Testis (tissue), 5 donors: ENCODE measurements at places on chromosomes 12 and 14. TPM values are rescaled to one million over a fixed set of nuclear protein-coding genes. Genes with fewer than 3 reads are reported as not detected.

GRCh38 chr14:34181338-34181737 is 230.5 kb upstream of the EGLN3 start:
- H3K27me3 ChIP-seq, result no peaks in the 10 kb centered on the region
- DNase-seq, result no peak
- no peaks in the 10 kb centered on the region for H3K4me1 ChIP-seq
- no peak overlapping the region for H3K27ac ChIP-seq

- no peaks in the 10 kb centered on the region for H3K4me1 ChIP-seq
- no peak overlapping the region for H3K27ac ChIP-seq
- no peak overlapping the region for H3K4me3 ChIP-seq
- H3K36me3 ChIP-seq, result no peaks in the 10 kb centered on the region
- DNase-seq, result no peak
Observed at GRCh38 chr12:77025782-77026314, 39.5 kb downstream of the E2F7 start.

DNA sequence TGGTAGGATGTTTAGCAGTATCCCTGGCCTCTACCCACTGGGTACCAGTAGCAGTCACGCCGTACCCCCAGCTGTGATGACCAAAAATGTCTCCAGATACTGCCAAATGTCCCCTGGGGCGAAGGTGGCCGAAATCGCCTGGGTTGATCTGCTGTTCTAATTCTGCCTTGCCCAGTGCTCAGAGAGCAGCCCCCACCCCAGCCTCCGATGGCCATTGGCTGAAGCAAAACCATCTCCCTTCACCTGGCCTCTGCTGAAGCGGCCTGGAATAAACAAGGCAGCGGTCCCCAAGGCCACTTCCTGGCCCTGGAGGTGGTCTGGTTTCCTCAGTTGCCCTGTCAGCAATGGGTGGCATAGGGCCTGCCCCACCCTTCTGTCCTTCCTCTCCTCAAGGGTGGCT is 298.4 kb downstream of the CACNA1C start:
- no peaks in the 10 kb centered on the region for H3K27me3 ChIP-seq
- H3K27ac ChIP-seq, result no peak overlapping the region
- no peak overlapping the region for H3K4me3 ChIP-seq
- no peaks in the 10 kb centered on the region for H3K4me1 ChIP-seq
- no peak for DNase-seq
- H3K36me3 ChIP-seq, result no peaks in the 10 kb centered on the region

GRCh38 chr14:39469094-39469710 is 37.0 kb upstream of the FBXO33 start:
- H3K27ac ChIP-seq, result no peak overlapping the region
- H3K27me3 ChIP-seq, result no peaks in the 10 kb centered on the region
- H3K4me1 ChIP-seq, result no peaks in the 10 kb centered on the region
- no peak overlapping the region for H3K4me3 ChIP-seq
- H3K36me3 ChIP-seq, result no peaks in the 10 kb centered on the region
- DNase-seq, result peak; percentile 21

- H3K4me1 ChIP-seq, result peaks cover 19% of the 10 kb centered on the region
- no peak for DNase-seq
- no peak overlapping the region for H3K4me3 ChIP-seq
- H3K27ac ChIP-seq, result no peak overlapping the region
- no peaks in the 10 kb centered on the region for H3K27me3 ChIP-seq
Observed at GRCh38 chr12:27967551-27968054, 4.9 kb downstream of the PTHLH start.

Gene KLC1
- total RNA-seq, result 379 TPM

- H3K27ac ChIP-seq, result no peak overlapping the region
- no peaks in the 10 kb centered on the region for H3K27me3 ChIP-seq
- no peaks in the 10 kb centered on the region for H3K4me1 ChIP-seq
Observed at GRCh38 chr12:31867292-31867691, 91.9 kb upstream of the RESF1 start.

- no peak for DNase-seq
- no peak overlapping the region for H3K4me3 ChIP-seq
- H3K4me1 ChIP-seq, result no peaks in the 10 kb centered on the region
- H3K27ac ChIP-seq, result no peak overlapping the region
- H3K36me3 ChIP-seq, result no peaks in the 10 kb centered on the region
Observed at GRCh38 chr12:87943762-87944161, 85.4 kb downstream of the C12orf50 start.

DNA sequence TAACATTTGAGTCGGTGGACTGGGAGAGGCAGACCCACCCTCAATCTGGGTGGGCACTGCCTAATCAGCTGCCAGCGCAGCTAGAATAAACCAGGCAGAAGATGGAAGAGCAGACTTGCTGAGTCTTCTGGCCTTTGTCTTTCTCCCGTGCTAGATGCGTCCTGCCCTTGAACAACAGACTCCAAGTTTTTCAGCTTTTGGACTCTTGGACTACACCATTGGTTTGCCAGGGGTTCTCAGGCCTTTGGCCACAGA is 27.2 kb upstream of the DNM1L start:
- no peak overlapping the region for H3K4me3 ChIP-seq
- H3K27me3 ChIP-seq, result no peaks in the 10 kb centered on the region
- H3K27ac ChIP-seq, result no peak overlapping the region
- no peak for DNase-seq
- H3K36me3 ChIP-seq, result no peaks in the 10 kb centered on the region
- H3K4me1 ChIP-seq, result no peaks in the 10 kb centered on the region

GRCh38 chr12:106101803-106102202 is 37.0 kb downstream of the NUAK1 start:
- H3K4me1 ChIP-seq, result peaks cover 24% of the 10 kb centered on the region
- H3K4me3 ChIP-seq, result no peak overlapping the region
- H3K27me3 ChIP-seq, result no peaks in the 10 kb centered on the region
- peak overlapping the region; percentile 1 for H3K27ac ChIP-seq
- no peaks in the 10 kb centered on the region for H3K36me3 ChIP-seq

DNA sequence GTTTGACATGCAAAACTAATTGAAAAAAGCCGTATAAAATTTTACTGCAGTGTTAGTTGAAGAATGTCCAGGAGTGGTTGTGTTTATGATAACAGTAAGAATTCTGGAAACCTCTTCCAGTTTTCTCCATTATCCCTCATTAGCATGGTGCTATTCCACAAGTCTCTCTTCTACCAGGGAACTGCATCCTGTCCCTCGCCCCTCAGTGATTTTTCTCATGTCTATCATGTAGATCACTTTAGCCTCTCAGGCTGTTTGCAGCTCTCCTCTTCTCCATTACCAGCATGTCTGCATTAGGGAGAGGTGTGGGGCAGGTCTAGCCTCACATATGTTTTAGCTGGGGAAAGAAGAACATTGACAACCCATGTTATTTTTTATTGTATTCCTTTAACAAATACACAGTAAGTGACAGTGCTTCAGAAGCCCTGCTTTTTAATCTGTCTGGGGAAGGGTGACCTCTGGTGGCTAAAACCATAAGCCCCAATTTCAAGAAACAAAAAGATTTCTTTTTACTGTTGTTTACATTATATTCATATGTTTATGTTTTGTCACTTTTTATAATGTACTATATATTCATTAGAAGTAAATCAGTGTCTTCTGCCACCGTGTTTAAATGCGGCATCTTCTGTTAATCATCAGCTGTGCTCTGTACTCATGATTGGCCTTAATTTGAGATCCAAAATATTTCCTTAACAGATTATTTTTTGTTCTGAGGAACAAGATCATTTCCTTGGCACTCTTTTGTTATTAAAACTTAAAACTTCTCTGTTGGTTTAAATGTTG is 70.7 kb downstream of the RASSF8 start:
- no peaks in the 10 kb centered on the region for H3K27me3 ChIP-seq
- no peak overlapping the region for H3K4me3 ChIP-seq
- DNase-seq, result peak; percentile 47
- no peaks in the 10 kb centered on the region for H3K36me3 ChIP-seq

DNA sequence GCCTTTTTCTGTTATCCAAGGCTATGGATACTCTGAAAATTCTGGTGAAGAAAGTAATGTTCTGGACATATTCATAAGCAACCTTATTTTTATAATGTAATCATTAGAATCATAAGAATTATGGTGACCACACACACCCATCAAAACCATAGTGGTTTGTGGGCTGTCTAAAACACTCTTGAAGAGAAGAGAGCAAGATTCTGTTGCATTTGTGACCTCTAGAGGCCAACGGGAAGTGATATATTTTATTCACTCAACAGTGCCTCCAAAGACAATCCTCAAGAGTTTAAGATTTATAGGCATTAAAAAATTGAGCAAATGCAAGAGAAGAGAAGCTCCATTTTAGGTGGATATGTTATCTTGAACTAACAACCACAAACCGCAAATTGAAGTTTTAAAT is 68.5 kb upstream of the LGR5 start:
- H3K27me3 ChIP-seq, result no peaks in the 10 kb centered on the region
- DNase-seq, result no peak
- H3K36me3 ChIP-seq, result no peaks in the 10 kb centered on the region
- no peak overlapping the region for H3K27ac ChIP-seq
- no peak overlapping the region for H3K4me3 ChIP-seq

GRCh38 chr12:128940974-128941373 is 87.7 kb downstream of the GLT1D1 start:
- no peaks in the 10 kb centered on the region for H3K36me3 ChIP-seq
- no peaks in the 10 kb centered on the region for H3K27me3 ChIP-seq
- H3K27ac ChIP-seq, result no peak overlapping the region
- no peak overlapping the region for H3K4me3 ChIP-seq

DNA sequence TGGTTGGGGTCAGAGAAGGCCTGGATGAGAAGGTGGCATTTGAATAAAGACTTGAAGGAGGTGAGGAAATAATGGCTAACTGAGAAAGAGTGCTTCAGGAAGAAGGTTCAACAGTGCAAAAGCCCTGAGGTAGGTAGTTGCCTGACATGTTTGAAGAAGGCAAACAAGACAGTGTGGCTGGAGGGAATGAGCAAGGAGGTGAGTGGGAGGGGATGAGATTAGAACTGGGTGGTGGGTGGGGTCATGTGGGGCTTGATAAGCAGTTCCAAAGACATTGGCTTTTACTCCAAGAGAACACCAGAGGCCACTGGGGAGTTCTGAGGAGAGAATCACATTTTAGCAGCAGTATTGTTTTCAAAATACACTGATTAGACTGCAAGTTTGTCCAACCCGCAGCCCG is 50.5 kb downstream of the HSPB8 start:
- no peaks in the 10 kb centered on the region for H3K36me3 ChIP-seq
- no peaks in the 10 kb centered on the region for H3K4me1 ChIP-seq
- no peak overlapping the region for H3K4me3 ChIP-seq
- no peaks in the 10 kb centered on the region for H3K27me3 ChIP-seq
- no peak overlapping the region for H3K27ac ChIP-seq

DNA sequence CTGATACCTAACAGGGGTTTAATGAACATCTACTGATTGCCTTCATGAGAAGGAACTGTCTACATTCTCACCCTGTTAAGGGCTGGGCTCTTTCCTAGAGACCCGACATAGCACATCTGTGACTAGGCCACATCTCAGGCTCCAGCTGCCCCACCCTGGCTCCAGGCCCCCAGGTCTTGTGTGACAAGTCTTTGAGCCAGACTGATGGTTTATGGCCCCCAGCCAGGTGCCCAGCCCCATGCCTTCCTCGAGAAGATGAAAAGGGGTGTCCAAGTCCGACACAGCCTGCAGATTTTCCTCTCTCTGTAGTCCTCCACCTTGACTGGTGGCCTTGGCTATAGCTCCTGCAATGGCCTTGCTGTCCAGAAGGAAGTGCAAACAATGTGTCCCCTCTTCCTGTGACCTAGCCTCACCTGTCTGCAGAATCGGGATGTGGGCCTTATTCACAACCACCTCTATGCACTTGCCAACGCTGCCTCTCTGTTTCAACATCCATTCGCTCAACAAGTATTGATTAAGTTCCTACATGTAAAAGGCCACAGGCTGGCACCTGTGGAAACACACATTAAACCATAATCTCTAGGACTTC is 4.2 kb downstream of the ACTN1 start:
- no peak for DNase-seq
- H3K36me3 ChIP-seq, result no peaks in the 10 kb centered on the region
- H3K4me1 ChIP-seq, result peaks cover 24% of the 10 kb centered on the region
- no peak overlapping the region for H3K4me3 ChIP-seq

DNA sequence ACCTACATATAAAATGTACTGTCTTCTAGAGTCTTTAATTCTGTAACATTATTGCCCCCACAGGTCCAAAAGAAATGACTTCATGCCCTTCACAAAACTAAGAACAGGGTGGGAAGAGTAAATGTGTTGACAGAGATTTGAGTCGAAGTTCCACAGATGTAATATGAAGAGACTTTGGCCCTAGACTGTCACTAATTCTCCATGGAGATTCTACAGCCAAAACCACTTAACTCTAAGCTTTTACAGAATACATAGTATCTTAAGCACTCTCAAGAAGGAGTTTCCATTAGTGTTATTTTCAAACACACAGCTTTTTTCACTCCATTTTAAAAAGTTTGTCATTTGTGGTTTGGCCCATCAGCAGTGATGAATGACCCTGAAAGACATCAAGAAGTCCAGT is 56.3 kb downstream of the ABCC9 start:
- H3K36me3 ChIP-seq, result no peaks in the 10 kb centered on the region
- H3K27me3 ChIP-seq, result no peaks in the 10 kb centered on the region
- no peak overlapping the region for H3K4me3 ChIP-seq

GRCh38 chr12:104604070-104604994 is 147.6 kb downstream of the CHST11 start:
- peaks cover 23% of the 10 kb centered on the region for H3K4me1 ChIP-seq
- no peaks in the 10 kb centered on the region for H3K36me3 ChIP-seq
- DNase-seq, result peak; percentile 79
- H3K4me3 ChIP-seq, result no peak overlapping the region
- H3K27me3 ChIP-seq, result no peaks in the 10 kb centered on the region
- H3K27ac ChIP-seq, result peak overlapping the region; percentile 20

DNA sequence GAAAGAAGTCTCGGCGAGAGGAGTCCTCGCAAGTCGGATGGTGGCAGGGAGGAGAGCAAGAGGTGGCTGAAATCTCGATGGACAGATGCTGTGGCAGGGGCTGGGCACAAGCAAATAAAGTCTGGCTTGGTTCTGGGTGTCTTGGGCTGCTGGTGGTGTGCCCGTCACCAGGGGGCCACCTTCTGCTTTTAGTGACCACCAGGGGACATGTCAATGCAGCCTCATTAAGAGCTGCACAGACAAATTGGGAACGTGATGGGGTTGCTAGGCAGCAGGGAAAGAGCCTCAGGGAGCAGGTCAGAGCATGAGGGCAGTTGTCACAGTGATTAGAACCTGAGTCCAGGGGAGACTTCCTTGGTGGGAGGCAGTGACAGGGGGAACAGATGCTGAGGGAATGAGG is 44.0 kb downstream of the LRRC74A start:
- H3K27me3 ChIP-seq, result no peaks in the 10 kb centered on the region
- no peak for DNase-seq
- no peak overlapping the region for H3K4me3 ChIP-seq
- no peaks in the 10 kb centered on the region for H3K36me3 ChIP-seq
